ENCODE measurements at places on chromosomes 16 and 17.
A peak's percentile ranks its signal among the peaks of the same experiment; 100 is the strongest.

- no peak for DNase-seq
These were observed 688.2 kb upstream of the KIF2B start for GRCh38 chr17:53134548-53134947.

DNA sequence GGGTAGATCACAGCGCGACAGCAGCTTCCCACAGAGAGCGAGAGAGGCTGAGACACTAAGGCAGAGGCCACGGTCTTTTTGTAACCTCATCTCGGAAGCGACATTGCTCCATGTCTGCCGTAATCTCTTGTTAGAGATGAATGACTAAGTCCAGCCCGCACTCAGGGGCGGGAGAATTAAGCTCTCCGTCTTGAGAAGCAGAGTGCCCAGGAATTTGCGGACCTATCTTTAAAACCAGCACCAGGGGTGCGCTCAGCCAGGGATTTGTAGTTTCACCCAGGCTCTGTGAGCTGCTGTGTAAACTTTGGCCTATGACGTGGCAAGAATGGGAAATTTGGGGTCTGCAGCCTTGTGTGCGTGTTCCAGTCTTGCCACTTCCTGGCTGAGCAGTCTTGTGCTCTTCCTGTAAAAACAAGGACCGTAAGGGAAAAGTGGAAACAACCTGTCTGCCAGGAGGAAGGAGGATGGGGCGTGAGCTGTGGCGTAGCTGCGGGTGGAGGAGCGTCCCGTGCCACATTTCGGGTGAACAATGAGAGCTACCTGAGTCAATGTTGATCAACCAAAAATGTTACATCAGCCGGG, 16.0 kb upstream of the JPH3 start:
- DNase-seq, result no peak

DNA sequence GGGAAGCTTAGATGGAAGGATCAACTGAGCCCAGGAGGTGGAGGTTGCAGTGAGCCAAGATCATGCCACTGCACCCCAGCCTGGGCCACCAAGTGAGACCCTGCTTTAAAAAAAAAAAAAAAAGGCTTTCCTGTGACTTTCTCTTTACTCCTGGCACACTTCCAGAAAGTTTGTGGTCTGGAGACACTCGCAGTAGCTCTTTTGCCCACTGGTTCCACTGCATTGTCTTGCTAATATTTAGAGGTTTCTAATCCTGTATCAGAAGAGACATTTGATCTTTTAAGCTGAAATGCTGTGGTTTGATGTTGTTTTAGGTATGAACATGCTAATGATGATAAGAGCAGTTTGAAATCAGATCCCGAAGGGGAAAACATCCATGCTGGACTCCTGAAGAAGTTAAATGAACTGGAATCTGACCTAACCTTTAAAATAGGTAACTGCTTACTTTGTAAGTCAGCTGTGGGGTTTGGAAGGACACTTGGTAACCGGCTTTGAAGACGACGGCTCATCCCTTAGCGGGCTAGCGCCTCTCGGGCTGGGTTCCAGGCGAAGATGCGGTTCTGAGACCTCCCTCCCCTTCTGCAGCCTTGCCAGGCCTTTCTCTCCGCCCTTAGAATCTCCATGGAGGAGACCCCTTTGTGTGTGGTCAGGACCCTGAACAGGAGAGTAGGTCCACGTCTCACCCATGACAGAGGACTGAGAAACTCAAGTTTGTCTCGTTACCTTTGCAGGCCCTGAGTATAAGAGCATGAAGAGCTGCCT, 23.1 kb downstream of the NTAN1 start:
- no peak for DNase-seq

- peak; percentile 61 for DNase-seq
These were observed 98.6 kb downstream of the USP22 start for GRCh38 chr17:20944014-20944865.

DNA sequence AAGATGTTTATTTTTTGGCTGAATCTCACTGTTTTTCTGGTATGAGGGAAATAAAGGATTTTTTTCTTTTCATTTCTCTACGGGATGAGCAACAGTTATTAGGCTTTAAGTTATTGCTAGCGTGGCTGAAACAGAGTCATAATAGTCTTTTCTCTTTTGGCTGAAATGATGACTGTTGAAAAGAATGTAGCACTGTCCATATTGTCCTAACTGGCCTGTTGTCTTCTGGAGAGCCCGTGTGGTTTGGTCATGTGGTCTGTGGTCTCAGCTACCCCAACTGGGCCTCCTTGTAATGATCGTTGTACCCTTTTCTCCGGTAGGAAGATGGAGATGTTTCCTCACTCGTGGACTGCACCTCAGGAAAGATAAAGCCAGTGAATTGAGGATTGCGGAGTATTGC, 36.6 kb downstream of the EPN2 start:
- DNase-seq, result no peak

- DNase-seq, result no peak
These were observed 119.8 kb downstream of the PRKCA start for GRCh38 chr17:66422186-66422585.
